Fibroblast of skin of right quadriceps (primary cell): ENCODE measurements at places on chromosomes 7 and 10.

- DNase-seq = no peak
Observed at GRCh38 chr10:5252177-5253037, 55.8 kb downstream of the AKR1C4 start.

- DNase-seq = no peak
Observed at GRCh38 chr10:75826846-75827245, 395.4 kb downstream of the LRMDA start.

- DNase-seq = no peak
Observed at GRCh38 chr10:4170633-4171314, 385.8 kb upstream of the KLF6 start.

GRCh38 chr10:130721971-130722370, 585.8 kb downstream of the GLRX3 start:
- no peak for DNase-seq

GRCh38 chr10:32961343-32961894, 3.4 kb upstream of the ITGB1 start:
- DNase-seq = no peak

GRCh38 chr10:102641402-102641801, 2.9 kb upstream of the TRIM8 start:
- no peak for DNase-seq

DNA sequence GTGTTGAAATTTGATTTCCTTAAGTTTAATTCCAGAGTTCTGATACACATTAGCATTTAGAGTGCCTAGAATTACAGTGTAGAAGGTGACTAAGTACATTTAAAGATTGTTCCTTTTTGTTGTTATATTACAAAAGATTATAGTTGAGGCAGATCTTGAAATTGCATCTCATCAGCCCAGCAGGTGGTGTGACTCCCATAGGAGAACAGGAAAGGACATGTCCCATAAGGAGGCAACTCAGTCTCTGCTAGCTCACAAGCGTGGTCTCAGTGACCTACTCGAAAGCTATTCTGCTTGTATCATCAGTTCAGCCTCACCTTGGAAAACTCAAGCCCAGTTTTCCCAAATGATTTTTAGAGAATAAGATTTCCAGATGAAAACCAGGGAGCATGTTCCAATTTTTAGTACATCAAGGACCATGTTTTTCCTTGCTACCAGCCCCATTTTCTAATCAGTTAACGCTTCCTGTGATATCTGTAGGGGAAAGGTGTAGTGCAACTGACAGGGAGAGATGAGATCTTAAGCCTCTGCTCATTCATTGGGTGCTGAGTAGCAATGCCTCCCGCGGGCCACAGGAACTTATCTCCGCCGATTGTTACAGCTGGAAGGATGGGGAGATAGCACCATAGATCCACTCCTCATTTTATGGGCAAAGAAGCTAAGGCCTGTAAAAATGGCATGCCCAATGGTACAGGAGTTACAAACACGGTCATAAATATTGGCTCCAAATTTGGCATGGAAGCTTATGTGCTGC, 1.1 kb upstream of the GNAI1 start:
- DNase-seq = peak; percentile 18

DNA sequence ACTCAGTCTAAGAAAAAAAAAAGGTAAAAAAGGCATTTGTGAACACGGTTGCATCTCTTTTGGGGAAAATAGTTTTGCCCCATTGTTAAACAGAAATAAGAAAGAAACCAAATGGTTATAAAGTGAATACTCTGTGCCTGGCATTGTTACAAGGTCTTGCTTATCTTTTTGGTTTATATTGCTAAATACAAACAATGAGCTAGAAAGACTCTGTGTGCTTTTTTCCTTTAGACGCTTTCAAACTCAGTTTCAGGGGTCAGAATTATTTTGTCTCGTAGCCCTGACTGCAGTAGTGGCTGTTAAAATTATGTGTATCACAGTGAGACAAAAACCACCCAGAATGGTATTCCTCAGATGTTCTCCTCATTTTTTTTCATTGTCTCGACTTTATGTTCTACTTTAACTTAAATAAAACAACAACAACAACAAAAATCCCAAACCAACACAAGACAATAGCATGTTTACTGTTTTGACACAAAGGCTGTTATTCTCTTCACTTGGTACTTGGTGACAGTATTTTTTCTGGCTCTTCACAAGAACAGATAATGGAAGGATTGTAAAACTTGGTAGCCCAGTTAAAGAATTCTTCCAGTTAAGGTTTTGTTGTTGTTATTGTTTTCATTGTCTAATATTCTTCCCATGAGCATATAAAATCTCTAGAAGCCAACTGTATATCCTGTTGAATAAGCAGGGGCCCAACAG, 190.1 kb downstream of the PLXDC2 start:
- no peak for DNase-seq

DNA sequence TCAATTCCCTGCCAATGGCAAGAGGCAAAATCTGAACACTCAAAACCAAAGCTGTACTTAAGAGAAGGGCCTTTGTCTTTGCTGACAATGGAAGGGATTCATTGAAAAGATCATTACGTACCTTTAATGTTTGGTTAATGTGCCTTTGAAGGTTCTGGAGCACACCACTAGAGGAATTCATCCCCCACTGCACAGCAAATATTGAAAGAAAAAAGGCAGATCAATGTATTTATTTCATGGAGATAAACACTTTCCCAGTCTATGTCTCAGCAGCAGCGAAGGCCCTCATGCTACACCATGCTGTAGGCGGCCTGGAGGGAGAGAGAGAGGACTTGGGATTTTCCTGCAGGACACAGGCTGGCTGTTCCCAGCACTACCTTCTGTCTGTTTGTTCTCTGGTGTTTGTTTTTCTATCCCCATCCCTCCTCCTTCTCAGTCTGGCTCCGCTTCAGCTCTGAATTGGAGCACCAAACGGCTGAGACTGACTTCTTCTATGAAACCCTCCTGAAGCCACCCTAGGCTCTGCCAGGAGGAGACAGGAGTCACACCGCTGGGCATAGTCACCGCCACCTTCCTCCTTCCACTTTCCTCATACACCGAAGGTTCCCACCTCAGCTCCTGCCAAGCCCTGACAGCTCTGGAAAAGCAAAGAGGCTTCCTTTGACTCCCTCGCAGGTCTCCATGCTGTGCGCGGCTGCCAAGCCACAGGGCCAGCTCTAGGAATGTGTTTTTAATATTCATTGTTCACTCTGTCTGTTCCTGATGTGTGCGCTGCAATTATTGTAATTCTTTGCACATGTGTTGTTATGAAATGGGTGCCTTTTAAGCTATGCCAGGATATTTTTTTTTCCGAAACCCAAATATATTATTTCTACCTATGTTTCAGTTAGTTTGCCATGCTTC, 301.5 kb downstream of the FZD1 start:
- peak; percentile 44 for DNase-seq

DNA sequence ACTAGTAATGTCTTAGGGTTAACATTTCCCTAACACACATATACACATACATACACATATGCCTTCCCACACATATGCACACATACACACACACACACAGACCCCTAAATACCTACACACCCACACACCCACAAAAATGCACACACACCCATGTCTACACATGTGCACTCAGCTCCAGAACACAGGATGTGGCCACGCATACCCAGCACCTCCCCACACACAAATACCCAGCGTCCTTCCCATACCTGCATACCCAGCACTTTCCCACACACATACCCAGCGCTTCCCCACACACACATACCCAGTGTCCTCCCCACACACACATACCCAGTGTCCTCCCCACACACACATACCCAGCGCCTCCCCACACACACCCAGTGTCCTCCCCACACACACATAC, 534.9 kb downstream of the DNAJB6 start:
- no peak for DNase-seq

- no peak for DNase-seq
Observed at GRCh38 chr7:7266257-7266881, 84.0 kb downstream of the C1GALT1 start.
